Fibroblast of skin of scalp (primary cell): ENCODE measurements at places on chromosomes 5 and 9.

- peak; percentile 37 for DNase-seq
Observed at GRCh38 chr5:107395632-107396350, 274.9 kb downstream of the EFNA5 start.

GRCh38 chr5:62560786-62561185 is 17.8 kb upstream of the LRRC70 start:
- no peak for DNase-seq

- DNase-seq: no peak
Observed at GRCh38 chr5:149654231-149654630, 72.9 kb downstream of the ARHGEF37 start.

DNA sequence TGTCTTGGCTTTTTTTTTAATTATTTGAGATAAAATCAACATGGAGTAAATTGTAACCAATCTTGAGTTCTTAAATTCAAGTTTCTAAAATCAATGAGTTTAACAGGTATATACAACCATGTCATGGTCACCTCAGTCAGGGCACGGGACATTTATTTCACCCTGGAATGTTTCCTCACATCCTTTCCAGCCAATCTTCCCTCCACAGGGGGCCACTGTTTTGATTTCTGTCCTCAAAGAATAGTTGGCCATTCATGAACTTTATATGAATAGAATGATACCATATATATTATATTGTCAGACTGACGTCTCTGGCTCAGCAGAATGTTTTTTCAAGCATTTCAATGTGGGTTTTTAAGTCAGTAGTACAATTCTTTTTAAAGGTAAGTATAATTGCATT is 806 bp downstream of the ZNF474 start:
- no peak for DNase-seq

DNA sequence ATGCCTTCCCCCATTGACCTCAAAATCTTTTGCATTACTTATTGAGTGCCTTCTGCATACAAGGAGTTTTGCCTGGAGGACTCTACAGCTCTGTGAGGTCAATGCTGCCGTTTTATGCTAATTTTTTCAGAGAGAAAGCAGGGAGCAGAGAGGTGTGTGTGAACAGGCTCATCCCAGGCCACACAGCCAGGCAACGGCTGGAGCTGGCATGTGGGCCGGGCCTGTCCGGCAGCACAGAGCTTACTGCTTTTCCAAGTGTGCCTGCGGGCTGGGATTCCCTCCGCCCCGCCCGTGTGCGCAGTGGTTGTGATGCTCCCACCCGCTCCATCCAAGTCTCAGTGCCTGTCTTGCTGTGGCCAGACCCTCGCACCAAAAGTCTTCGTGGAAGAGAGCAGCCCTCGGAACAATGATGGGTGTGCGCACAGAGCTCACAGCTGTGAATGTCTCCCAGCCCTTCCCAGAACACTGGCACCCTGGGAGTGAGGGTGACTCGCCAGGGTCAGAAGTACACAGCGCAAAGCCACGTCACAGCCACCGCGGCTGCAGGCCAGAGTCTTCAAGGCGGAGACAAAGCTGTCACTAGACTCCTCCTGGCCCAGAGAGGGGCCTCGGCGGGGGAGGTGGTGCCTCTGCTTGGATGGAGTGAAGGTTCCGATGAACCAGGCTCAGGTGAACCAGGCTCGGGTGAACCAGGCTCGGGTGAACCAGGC is 82.8 kb downstream of the COL5A1 start:
- DNase-seq: no peak

- DNase-seq: no peak
Observed at GRCh38 chr5:136202469-136203205, 9.7 kb upstream of the SMIM32 start.

DNA sequence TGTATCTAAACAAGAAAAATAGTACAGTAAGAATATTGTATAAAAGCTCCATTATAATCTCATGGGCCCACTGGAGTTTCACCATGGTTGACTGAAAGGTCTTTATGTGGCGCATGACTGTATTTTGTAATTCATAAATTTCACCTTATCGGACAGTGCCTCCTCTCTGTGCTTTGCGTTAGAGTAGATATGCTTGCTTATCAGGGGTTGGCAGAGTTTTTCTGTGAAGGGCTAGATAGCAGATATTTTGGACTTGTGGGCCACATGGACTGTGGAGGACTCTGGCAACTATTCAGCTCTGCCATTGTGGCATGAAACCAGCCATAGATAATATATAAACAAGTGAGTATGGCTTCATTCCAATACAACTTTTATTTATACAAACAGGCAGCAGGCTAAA is 23.2 kb downstream of the GAPVD1 start:
- no peak for DNase-seq
